ENCODE measurements at places on chromosomes 5 and 9.

DNA sequence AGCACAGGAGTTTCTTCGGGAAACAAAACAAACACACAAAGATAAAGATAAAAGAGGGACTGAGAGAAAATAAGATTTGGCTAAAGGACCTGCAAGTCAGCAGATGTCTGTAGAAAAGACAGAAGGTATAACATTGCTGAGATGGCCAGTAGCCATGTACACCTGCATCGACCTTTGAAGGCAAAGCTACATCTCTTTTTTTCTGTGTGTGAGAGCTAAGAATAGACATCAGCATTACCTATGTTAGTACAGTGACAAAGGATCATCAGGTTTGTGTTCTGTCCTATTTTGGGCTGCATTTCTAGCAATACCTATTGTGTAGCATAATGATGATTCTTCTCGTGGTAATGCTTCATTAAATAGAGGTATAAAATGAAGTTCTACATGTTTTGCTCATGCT lies 64.9 kb downstream of the KDM4C start:
- no peak for DNase-seq

DNA sequence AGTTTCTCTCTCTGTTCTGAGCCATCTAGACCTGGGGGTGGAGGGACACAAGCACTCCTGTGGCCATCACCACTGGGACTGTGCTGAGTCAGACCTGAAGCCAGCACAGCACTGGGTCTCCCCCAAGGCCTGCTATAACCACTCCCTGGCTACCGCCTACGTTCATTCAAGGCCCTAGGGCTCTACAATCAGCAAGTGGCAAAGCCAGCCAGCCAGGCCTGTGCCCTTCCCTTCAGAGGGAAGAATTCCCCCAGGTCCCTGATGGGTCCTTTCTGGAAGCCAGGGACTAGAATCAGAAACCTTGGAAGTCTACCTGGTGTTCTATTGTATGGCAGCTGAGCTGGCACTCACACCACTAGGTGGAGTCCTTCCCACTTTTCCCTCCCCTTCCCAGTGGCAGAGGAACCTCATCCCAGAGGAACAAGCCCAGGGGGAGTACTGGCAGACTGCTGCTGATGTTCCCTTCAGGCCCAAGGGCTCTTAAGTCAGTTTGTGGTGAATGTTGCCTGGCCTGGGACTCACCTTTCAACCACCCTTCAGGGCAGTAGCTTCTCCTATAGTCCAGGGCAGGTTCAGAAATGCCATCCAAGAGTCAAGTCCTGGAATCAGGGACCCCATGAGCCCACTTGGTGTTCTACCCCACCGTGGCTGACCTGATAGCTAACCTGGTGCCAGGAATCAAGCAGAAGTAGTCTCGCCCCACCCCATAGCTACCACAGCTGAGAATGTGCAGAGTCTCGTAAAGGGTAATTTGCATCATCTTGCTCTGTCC lies 20.0 kb downstream of the JMY start:
- no peak for DNase-seq

DNA sequence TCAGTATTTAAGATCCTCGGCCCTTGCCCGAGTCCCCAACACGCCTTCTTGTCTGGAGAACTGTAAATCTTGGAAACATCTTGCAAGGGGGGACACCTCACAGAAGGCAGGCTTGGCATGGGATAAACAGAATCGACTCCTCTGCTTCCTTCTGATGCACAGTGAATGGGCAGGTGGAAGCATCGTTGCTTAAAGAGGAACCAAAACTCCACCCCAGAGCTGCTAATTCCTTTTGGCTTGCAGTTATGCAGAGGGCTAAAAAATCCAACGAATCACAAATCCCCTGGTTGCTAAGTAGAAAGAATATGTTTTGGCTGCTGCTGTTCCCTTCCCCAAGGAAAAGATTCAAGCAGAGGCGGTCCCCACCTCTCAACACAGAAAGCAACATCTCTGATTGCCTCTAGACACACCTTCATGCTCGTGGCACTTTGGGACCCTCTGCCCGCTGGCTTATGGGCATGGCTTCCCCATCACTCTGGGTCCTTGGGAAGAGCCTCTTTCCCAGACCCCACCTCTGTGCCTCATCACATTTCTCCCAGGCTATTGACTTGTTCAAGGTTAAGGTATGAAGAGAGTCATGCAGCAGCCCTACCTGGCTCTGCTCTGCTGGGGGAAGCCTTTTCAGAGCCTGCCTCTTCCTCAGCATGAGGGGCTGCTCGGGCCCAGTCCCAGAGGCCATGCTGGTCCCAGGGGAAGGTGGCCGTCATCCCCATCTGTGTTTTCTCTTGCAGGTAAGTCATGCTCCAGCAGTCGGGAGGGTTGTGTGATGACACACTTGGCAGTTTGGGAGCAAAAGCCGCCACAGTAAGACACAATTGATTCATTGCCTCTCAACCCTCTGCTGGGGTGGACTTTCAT lies 137.1 kb downstream of the KCNIP1 start:
- DNase-seq = no peak

DNA sequence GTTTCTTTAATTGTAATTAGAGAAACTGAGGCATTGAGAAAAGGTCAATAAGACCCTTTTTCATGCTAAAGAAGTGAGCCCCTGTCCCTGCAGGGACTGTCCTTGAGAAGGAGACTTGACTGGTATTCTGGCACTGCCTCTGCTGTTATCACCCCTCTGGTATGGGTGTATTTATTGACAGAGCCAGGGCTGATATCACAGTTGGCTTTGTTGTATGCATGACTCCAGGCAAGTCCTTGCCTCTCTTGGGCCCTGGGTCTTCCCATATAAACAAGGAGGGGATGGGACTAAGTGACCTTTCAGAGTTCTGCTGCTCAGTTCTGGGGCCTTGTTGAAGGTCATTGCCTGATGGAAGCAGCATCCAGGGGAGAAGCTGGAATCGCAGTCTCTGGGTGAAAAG lies 71.8 kb upstream of the PPARGC1B start:
- DNase-seq = no peak

DNA sequence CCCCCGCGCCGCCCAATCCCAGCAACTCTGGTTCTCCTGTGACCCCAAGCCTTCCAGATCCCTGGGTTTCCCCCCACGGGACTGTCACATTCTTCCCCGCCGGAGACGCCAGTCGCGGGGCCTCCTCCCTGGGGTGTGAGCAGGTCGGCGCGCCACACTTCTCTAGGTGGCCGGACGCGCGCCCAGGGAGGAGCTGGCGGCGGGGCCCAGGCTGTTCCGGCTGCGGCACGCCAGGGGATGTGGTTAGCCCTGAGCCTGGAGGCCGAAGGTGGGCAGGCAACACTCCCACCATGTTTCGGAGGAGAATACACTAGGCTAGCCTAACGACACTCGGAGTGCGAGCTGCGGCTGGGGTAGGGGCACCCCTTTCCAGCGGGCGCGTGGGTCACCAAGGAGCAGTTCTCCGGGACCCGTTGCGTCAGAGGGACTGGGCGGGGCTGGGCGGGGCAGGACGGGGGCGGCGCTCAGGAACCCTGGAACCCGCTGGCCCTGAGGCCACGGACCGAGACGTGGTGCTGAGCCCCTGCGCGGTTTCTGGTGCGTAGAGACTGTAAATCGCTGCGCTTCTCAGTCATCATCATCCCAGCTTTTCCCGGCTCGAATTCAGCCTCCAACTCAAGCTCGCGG lies at the start of gene SLC27A6:
Gene SLC27A6 (plus strand): TSS at position 478 of the 627 bp plus-strand sequence. CDS start 650 bp downstream, outside the sequence.
- DNase-seq = no peak

DNA sequence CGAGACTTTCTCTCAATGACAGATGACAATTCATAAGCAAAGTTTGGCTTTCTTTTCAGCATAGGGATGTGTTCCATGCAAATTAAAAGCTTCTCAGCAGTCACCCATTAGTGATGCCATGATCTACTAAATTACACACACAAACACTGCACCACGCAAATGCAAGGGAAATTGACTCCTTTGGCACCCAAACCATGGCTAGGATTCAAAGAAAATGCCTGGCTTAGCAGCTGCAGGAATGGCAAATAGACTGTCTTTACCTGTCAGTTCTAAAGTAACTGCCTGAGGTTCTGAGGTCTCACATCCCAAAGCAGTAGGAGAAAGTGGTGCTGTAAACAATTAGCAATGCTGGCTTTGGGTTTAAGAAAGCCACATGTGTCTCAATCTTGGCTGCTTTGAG lies 108.6 kb upstream of the ATP10B start:
- no peak for DNase-seq

- peak; percentile 12 for DNase-seq
These were observed 44.8 kb downstream of the PARP8 start for GRCh38 chr5:50711280-50711679.

DNA sequence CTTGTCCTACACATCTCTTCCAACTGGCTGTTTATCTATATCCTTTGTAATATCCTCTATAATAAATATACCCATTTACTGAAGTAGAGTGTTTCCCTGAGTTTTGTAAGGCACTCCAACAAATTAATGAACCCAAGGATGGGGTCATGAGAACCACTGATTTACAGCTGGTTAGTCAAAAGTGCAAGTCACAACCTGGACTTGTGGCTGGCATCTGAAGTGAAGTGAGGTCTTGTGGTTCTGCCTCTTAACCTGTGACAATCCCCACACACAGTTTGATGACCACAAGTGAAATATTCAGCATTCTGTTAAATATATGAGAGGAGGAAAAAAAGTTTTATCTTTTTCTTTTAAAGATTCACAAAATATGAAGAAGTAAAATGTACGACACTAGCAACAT lies 126.1 kb downstream of the NR2F1-AS1 start:
- no peak for DNase-seq

DNA sequence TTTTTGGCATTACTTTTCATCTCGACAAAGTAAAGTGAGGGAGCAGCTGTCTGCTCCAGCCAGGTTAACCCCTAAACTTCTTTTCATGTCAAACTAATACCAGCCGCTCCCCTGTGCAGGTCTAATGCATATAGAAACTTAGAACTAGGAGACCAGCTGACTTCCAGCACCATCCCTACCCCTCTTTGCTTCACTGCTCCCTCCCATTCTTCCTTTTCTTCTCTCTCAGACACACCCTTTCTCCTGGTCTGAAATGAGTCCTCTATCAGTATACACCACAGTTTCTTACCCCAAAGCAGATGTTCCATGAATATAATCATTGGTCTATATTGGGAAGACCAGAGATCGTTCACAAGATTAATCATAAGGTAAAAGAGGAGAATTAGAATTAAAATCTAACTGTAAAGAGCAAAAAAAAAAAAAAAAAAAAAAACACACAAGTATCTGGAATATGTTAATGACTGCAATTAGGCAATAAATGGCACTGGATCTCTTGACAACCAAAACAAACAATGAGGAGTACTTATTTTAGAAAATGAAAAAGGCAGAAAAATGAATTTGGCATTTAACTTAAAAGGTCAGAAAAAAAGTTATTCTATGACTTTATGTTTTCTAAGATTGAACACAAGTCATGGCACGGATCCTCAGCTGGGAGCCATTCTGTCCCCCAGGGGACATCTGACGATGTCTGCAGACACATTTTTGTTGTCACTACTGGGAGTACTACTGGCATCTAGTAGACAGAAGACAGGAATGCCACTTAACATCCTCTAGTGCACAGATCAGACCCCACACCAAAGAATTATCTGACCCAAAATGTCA lies 209.8 kb downstream of the PJA2 start:
- DNase-seq = no peak

DNA sequence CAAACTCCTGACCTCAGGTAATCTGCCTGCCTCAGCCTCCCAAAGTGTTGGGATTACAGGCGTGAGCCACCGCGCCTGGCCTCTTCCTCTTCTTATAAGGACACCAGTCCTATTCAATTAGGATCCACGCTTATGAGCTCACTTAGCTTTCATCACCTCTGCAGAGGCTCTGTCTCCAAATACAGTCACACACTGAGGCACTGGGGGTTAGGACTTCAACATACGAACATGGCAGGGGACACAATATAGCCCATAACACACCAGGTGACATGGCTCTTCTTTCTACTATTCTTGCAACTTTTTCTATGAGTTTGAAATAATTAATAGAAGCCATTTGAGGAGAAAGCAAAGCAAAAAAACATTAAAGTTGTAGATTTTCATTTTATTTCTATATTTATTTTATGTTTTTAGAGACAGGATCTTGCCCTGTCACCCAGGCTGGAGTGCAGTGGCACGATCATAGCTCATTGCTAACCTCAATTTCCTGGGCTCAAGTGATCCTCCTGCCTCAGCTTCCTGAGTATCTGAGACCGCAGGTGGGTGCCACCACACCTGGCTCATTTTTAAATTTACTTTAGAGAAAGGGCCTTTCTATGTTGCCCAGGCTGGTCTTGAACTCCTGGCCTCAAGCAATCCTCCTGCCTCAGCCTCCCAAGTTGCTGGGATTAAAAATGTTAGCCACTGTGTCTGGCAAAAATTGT lies 6.0 kb upstream of the PRRT1B start:
- DNase-seq = no peak

- no peak for DNase-seq
These were observed 44.2 kb downstream of the SMC2 start for GRCh38 chr9:104138243-104138868.

- no peak for DNase-seq
These were observed 65.0 kb downstream of the DAPK1 start for GRCh38 chr9:87562530-87563170.

- no peak for DNase-seq
These were observed 11.3 kb upstream of the MIER3 start for GRCh38 chr5:56963246-56963645.

DNA sequence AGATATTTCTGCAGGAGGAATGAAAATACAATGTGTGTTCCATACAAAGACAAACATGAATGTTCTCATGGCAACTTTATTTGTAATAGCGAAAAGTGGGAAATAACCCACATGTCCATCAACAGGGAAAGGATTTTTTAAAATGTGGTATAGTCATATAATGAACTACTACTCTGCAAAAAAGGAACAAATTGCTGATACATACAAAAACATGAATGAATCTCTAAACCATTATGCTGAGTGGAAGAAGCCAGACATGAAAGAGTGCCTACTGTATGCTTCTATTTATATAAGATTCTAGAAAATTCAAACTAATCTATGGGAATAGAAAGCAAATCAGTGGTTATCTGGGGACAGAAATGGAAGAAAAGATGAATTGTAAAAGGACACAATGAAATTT lies 52.5 kb downstream of the CDKL3 start:
- DNase-seq = no peak

DNA sequence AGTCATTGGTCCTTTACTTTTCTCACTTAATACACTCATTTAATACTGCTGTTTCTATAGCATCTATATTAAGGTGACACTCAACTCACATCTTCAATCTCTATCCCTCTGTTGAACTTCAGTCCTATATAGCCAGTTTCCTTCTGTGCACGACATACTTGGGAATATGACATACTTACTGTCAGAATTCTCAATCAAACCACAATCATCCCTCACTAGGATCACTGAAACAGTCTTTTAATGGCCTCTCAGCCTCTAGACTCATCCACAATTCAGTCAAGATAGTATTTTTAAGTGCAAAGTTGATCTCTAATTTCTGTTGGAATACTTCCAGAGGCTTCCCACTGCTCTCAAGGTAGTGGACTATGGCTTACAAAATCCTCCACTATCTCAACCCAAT lies 251.0 kb upstream of the MEF2C start:
- DNase-seq = no peak

DNA sequence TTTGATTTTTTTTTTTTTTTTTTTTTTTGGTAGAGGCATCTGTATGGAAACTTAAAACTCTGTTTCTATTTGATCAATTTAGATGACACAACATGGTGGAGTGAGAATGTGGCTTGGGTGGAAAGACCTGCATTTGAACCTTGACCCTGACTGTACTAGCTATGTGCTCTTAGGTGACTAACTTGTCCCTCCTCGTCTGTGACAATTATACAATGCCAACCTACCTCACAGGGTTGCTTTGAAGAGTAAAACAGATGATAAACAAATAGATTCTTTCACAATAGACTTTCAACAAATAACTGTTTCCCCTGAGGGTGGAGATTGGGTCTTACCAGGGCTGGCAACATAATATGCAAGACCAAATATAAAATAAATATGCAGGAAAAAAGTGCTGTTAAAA lies 109.3 kb downstream of the CRB2 start:
- DNase-seq = no peak

- no peak for DNase-seq
These were observed 109.8 kb upstream of the NFIL3 start for GRCh38 chr9:91533382-91533781.

GRCh38 chr5:137086342-137086741 lies 412.8 kb downstream of the SPOCK1 start:
- no peak for DNase-seq
